ENCODE measurements at places on chromosomes 11 and 22.

GRCh38 chr11:129710423-129710822, 105.2 kb upstream of the TMEM45B start:
- DNase-seq = no peak

- DNase-seq = no peak
Measured at GRCh38 chr11:6638429-6638828, 17.2 kb downstream of the DCHS1 start.

DNA sequence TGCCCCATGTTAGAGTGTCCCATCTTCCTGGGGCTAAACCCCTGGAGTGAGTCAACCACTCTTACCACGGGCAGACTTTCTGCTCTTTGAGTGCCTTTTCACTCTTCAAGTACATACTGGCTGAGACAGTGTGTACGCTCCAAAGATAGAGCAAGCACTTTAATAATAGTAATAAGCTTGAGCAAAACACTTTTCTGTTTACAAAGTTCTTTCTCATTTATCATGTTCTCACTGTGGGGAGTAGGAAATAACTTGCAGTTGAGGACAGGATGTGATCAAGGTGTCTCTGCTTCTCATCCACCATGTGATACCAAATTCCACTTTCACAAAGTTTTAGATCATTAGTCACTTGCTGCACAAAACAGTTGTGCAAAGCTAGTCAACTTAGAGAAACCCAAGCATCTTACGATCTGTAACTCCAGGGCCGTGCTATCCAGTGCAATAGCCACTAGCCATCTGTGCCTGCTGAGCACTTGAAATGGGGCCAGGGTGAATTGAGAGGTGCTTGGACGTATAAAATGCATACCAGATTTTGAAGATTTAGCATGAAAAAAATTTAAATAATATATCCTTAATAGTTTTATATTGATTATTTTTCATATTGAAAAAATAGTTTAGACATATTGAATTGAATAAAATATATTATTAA, 135.3 kb downstream of the KIF18A start:
- no peak for DNase-seq

DNA sequence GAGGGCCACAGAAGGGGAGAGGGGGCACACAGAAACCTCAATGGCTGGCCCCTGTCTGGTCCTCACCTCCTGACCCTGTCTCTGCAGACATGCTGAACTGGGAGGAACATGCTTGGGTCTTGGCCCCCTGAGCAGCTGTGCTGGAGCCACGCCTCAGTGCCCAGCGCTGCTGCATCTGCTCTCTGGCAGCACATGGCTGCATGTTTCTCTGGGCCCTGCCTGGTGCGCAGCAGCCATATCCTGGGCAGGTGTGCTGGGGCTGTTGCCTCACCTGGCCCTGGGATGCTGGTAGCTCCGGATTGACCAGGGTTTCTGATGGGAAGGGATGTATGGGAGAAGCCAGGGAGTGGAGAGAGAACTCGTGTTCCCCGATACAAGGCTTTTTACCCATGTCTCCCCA, 248.0 kb downstream of the ST3GAL4 start:
- no peak for DNase-seq

DNA sequence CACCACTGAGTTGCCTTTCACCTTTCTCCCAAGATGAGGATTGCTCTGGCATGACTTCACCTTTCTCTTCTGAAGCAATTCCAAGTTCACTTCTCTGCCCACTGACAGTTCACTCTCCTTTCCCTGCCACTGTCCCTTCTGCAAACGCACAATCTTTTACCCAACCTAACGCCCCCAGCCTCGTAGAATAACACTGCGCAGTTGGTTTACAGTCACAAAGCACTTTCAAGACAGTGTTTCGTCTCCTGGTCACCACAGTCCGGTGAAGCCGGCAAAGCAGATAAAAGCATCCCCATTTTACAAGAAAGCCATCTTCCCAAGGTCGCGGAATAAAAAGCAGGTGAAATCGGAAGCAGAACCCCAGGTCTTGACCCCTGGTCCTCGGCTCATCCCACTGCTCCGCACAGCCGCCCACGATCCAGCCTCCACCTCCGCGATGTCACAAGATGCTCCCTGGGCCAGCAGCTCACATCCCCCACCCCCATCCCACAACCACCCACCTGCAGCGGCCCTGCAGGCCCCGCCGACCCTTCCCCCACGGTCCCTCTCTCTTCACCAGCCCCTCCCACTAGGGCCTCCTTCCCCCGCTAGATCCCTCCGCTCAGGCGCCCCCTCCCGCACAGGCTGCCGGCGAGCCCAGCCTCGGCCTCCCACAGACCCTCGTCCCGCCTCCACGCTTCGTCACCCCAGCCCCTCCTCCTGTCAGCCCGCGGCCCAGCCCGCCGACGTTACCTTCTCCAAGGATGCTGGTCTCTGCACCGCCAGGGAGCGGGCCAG, 585 bp downstream of the PI4KA start:
- peak; percentile 46 for DNase-seq

DNA sequence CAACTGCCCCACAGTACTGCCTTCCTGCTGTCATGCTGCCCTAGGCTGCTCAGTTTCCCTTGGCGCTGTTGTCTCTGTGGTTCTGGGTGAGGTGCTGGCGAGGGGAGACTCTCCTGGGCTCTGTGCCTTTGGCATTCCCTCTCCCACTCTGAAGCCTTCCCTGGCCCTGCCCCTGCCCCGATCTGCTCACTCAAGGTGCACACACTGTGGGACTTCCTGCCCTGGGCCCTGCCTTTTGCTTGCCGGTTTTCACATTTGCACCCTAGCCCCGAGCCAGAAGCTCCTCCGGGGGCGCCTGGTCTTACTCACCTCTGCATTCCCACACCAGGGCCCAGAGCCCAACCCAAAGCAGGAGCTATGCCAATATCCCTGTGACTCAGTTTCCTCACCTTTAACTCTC, 12.0 kb downstream of the B3GAT1 start:
- no peak for DNase-seq

DNA sequence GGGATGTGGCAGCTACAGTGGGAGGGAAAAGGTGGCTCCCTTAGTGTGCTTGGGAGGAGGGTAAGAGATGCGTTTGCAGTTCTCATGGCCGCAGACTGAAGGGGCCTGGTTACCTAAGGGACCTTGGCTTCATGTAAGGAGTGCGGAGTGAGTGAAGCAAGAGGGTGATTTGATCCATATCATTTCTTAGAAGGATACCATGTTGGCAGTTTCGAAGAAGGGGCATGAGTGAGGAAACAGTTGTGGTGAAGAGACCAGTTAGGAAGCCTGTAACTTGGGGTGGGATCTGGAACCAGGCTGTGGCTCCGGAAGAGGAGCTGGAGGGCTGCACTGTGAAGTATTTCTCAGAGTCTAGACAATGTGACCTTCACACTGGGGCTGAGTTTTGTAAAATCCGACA, 45.0 kb downstream of the ST3GAL4 start:
- no peak for DNase-seq

- DNase-seq = no peak
Measured at GRCh38 chr11:117595440-117595839, 201.6 kb downstream of the DSCAML1 start.

GRCh38 chr11:112706863-112707262, 254.4 kb upstream of the NCAM1 start:
- no peak for DNase-seq

DNA sequence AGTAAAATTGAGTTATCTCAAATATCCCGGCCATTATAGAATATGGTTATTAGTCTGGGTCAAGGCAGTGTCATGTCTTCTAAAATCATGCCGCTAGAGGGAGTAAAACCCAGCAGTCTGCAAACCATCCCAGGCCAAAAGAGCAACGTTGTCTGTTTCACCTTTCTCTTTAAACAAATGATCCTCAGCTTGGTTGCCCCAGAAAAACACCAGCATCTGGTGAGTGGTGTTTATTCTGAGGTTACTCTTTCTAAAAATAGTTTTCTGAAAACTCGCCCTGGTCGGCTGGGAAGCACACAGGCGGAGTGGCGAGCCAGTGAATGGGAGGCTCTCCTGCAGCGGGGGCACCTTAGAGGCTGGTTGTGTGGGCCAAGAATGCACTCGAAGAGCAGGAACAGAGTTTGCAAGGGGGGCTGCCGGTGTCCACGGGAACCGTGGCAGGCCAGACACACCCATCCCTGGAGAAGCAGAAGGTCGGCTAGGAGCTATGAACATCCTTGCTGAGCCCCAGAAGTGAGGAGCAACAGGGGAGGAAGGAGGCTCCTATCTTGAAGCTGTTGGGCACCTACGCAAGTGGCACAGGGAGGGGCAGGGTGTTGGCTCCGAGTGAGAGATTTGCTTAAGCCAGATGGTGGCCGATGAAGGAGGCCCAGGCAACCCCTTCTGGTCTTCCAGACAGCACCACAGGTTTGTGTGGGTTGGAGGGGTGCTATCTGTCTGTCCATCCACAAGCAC, 297.1 kb downstream of the ETS1 start:
- no peak for DNase-seq

DNA sequence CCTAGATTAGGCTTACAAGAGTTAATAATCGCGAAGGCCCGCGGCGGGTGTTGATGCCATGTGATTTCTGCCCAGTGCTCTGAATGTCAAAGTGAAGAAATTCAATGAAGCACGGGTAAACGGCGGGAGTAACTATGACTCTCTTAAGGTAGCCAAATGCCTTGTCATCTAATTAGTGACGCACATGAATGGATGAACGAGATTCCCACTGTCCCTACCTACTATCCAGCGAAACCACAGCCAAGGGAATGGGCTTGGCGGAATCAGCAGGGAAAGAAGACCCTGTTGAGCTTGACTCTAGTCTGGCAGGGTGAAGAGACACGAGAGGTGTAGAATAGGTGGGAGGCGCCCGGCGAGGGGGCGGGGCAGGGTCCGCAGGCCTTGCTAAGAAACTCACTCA, 65.5 kb downstream of the AAMDC start:
- no peak for DNase-seq

- DNase-seq = no peak
Measured at GRCh38 chr22:27911330-27911729, 7.7 kb downstream of the PITPNB start.

- DNase-seq = no peak
Measured at GRCh38 chr11:206002-206384, 1.2 kb downstream of the BET1L start.

DNA sequence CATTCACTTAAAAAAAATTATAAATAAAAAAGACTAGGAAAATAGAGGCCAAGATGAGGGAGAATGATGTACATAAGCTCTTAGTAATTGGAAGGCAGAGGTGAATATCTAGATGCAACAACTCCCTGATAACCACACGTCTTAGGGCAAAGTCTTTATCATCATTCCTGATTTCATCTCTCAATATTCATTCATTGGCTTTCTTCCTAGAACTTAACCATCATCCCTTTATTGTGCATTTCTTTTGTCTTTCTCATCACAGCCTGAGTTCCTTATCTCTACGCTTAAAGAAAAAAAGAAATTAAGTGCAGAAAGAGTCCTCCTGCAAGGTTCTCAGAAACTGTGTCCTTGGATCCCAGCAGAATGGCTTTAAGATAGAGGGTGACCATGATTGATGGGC, 23.2 kb upstream of the FLI1 start:
- DNase-seq = no peak

DNA sequence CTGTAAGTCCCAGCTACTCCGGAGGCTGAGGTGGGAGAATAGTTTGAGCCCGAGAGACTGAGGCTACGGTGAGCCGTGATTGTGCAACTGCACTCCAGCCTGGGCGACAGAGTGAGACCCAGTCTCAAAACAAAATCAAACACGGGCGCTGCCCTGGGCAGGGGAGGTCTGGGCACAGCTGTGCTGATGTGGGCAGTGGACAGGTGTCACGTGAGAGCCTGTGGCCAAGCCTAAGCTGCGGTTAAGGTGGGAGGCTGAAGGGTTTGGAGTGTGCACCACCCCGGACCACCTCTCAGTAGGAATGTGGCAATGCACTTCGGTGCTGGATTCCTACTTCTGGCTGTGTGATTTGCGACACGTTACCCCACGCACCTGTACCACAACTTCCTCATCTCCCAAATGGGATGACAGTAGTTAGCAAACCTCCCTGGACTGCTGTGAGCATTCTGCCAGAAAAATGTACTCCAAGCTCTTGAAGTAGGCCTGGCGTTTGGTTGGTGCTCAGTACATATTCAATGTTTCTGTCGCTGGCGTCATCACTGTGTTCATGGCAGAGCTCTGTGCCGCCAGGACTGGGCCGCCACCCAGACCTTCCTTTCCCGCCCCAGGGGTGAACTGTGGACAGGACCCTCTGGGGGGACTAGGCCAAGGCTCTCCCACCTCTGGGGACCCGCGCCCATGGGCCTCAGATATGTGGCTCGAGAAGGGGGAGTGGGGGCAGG, 807 bp upstream of the ZNF74 start:
- DNase-seq = no peak

- no peak for DNase-seq
Measured at GRCh38 chr22:28759861-28760560, 12.5 kb upstream of the CCDC117 start.

DNA sequence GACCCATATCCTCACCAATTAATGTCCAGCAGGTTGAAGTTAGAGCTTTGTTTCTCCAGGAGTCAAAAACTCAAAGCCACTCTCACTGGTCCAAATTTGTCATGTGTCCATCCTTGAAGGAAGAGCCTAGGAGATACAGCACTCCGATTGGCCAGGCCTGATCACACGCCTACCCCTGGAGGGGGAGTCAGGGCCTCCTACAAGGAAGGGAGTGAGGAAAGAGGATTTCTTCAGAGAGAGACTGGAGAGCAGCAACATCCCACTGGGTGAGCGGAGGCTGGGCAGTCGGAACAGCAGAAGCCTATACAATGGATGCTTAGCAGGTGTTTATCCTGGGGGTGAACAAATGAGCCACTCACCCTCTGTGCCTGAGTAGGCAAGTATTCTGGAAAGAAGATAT, 113.9 kb downstream of the TRIM29 start:
- DNase-seq = no peak

GRCh38 chr22:19149047-19149883, 827 bp downstream of the GSC2 start:
- DNase-seq = no peak

- no peak for DNase-seq
Measured at GRCh38 chr22:42432020-42432596, at the start of gene NFAM1. Gene NFAM1, minus strand, starts transcription at chr22:42432403. Its CDS starts 46 bp downstream, at chr22:42432357.

- DNase-seq = no peak
Measured at GRCh38 chr11:96865020-96865419, 475.2 kb downstream of the JRKL start.

GRCh38 chr11:129538323-129538722, 162.7 kb downstream of the BARX2 start:
- DNase-seq = no peak

GRCh38 chr11:3927129-3927796, 71.8 kb downstream of the STIM1 start:
- no peak for DNase-seq

DNA sequence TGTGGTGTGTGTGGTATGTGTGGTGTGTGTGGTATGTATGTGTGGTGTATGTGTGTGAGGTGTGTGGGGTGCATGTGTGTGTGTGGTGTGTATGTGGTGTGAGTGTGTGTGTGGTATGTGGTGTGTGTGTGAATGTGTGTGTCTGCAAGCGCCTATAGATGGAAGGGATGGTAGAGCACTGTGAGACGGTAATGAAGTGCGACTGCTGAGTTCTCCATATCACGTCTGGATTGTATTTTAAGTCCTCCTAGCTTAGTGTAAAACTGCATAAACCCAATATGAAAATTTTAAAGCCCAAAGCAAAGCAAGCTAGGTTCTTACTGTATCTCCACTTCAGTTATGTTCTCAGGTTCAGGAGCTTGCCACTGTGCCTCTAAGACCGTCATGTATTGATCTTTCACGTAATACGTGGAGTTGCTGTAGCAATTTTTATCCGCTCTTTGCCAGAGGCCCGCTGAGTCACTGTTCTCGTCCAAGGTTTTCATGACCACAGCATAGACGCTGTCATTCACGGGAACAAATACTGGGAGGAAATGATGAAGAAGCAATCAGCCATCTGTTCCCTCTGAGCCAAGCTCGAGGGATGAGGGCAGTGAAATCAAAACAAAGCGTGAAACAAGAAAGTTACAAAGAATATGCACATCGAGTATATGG, 5.5 kb downstream of the PLET1 start:
- no peak for DNase-seq
